ENCODE measurements at places on chromosomes 7 and 10. TPM values are rescaled to one million over a fixed set of nuclear protein-coding genes. Genes with fewer than 3 reads are reported as not detected.

- DNase-seq, result no peak
Measured at GRCh38 chr7:99453105-99453504, 12.9 kb downstream of the ATP5MF start.

Gene SLC13A1
- total RNA-seq, result not detected

Gene PRPS1L1
- total RNA-seq, result not detected

DNA sequence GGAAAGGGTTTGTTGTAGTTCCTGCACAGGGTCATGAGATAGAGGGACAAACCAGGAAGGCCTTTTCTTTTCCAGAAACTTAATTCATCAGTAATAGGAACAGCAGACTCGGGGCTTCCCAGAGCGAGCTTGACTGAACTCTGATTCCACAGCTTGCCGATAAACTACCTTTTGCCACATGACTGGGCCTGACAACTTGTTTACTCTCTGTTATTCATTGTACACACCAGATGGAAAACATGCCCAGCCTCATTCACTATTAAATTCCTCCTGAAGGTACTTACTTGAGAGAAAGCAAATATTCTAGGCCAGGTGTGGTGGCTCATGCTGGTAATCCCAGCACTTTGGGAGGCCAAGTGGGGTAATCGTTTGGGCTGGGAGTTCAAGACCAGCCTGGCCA is 77.1 kb upstream of the FGFR2 start:
- DNase-seq, result peak; percentile 72

- no peak for DNase-seq
Measured at GRCh38 chr10:80454513-80455460, 677 bp downstream of the TSPAN14 start.

GRCh38 chr7:56079450-56080185 is 13.1 kb downstream of the PHKG1 start:
- DNase-seq, result peak; percentile 81

Gene AGMO
- 0.27 TPM for total RNA-seq

GRCh38 chr10:79336739-79337138 is 10.5 kb upstream of the PPIF start:
- DNase-seq, result no peak

Data from prostate gland (tissue), 2 donors.